Activated naive CD8-positive, alpha-beta T cell treated with anti-CD3 and anti-CD28 coated beads for 36 hours (primary cell): ENCODE measurements at places on chromosomes 5 and 9. TPM values are rescaled to one million over a fixed set of nuclear protein-coding genes. Genes with fewer than 3 reads are reported as not detected.

The ADAMTS16 gene
- not detected for total RNA-seq

The PDCD1LG2 gene
- total RNA-seq, result not detected

The CDC20B gene
- not detected for total RNA-seq

The OR13C4 gene
- total RNA-seq, result not detected

The SPATA31D4 gene
- total RNA-seq, result not detected

The PHF24 gene
- 0.23 TPM for total RNA-seq

- no peak overlapping the region for H3K4me3 ChIP-seq
- H3K27me3 ChIP-seq, result no peaks in the 10 kb centered on the region
- no peaks in the 10 kb centered on the region for H3K4me1 ChIP-seq
- H3K27ac ChIP-seq, result no peak overlapping the region
These were observed 66.3 kb upstream of the PAPPA start for GRCh38 chr9:116087246-116087645.

The ZBTB6 gene
- 9.6 TPM for total RNA-seq

The LRRC19 gene
- not detected for total RNA-seq

DNA sequence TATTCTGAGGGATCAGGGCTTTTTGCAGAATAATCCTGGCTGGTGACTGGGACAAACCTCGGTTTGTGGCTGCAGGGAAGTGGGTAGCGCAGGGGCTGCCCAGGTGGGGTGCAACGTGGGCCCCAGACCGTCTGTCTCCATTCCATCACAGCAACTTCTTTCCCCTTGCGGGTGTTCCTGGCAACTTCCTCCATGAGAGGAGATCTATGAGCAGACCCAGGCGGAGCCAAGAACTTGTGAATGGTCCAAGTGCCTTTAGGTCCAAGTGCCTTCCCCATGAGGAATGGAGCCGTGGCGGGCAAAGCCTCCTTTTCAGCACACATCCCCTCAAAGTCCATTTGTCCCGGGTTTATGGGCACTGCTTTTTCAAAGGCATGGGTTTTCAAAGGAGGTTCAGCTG lies 136.5 kb downstream of the PHF2 start:
- H3K27ac ChIP-seq, result no peak overlapping the region
- DNase-seq, result no peak
- H3K36me3 ChIP-seq, result peaks cover 4% of the 10 kb centered on the region
- H3K4me1 ChIP-seq, result no peaks in the 10 kb centered on the region

DNA sequence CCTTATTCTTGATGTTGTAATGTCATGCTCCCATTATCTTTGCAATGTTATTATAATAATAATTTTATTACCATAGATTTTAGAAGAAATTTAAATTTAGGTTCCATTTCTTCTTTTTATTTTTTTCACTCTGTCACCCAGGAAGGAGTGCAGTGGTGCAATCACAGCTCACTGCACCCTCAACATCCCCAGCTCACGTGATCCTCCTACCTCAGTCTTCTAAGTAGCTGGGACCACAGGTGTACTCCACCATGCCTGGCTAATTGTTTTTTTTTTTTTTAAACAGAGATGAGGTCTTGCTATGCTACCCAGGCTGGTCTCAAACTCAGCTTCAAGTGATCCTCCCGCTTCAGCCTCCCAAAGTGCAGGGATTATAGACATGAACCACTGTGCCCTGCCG lies 11.9 kb downstream of the ZFR start:
- no peaks in the 10 kb centered on the region for H3K27me3 ChIP-seq
- peaks cover 59% of the 10 kb centered on the region for H3K4me1 ChIP-seq
- H3K27ac ChIP-seq, result no peak overlapping the region
- DNase-seq, result no peak
- H3K4me3 ChIP-seq, result no peak overlapping the region
- peaks cover 35% of the 10 kb centered on the region for H3K36me3 ChIP-seq

DNA sequence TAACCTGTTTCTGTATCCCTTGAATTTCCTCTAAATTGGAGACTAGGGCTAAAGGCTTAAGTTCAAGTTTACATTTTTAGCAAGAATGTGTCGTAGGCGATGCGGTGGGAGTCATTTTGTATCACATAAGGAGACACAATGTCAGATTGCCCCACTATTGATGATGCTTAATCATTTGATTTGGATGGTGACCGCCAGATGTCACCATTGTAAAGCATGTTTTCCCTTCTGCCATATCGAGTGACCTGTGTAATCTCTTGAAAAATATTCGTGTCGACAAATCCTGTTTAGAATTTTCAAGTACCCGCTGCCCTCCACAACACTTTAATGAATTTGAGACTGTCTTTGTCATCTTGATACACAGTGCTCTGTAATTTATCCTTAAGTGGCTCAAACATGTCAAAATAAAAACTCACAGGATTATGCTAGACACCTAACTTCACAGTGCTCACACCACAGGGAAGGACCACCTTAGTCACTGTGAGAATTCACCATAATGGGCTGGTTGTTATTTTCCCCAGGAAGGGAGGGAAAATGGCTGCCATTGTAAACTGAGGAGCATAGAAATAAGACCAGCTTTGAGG lies 34.5 kb upstream of the SLC46A2 start:
- H3K36me3 ChIP-seq, result no peaks in the 10 kb centered on the region
- H3K4me1 ChIP-seq, result peaks cover 8% of the 10 kb centered on the region

The NRARP gene
- total RNA-seq, result 5.3 TPM

DNA sequence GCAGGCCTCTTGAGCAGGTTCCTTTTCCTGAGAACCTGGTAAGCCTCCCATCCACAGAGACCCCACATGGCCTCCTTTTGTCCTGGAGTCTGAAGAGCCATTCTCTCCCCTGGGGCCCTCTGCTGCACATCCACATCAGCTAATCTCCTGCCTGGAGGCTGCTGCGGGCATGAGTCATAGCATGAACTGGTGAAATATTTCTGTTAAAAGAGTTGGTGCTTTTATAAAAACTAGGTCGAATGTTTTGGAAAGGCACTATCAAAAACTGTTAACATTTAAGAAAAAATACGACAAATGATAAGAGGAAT lies 399.4 kb downstream of the CTNND2 start:
- no peak overlapping the region for H3K4me3 ChIP-seq
- no peak overlapping the region for H3K27ac ChIP-seq
- H3K36me3 ChIP-seq, result no peaks in the 10 kb centered on the region
- DNase-seq, result no peak

The MRNIP gene
- 13.9 TPM for total RNA-seq

The HAUS6 gene
- total RNA-seq, result 34.0 TPM

DNA sequence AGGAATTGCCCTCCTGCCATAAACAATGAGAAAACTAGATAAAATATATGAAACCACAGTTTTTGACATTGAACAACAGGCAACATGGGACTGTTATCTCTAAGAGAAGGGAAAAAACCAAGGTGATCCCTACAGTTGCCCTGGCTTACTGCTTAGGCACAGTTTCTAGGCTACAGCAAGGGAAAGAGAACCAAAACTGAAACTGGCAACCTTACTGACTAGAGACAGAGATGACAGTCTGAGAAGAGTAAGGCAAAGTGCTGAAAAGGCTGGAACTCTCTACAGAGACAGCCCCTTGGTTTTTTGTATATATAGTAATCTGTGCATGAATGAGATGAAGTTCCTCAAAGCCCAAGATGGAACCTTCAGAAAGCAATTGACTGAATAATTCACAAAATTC lies 36.2 kb upstream of the REEP2 start:
- no peak for DNase-seq
- no peak overlapping the region for H3K4me3 ChIP-seq
- H3K27me3 ChIP-seq, result no peaks in the 10 kb centered on the region
- H3K27ac ChIP-seq, result peak overlapping the region; percentile 23

- H3K4me3 ChIP-seq, result no peak overlapping the region
- no peak for DNase-seq
- H3K27ac ChIP-seq, result no peak overlapping the region
- no peaks in the 10 kb centered on the region for H3K4me1 ChIP-seq
- no peaks in the 10 kb centered on the region for H3K27me3 ChIP-seq
These were observed 114.6 kb downstream of the MED27 start for GRCh38 chr9:131965103-131965502.

The DMGDH gene
- total RNA-seq, result not detected

The FAM169A gene
- 12.0 TPM for total RNA-seq

DNA sequence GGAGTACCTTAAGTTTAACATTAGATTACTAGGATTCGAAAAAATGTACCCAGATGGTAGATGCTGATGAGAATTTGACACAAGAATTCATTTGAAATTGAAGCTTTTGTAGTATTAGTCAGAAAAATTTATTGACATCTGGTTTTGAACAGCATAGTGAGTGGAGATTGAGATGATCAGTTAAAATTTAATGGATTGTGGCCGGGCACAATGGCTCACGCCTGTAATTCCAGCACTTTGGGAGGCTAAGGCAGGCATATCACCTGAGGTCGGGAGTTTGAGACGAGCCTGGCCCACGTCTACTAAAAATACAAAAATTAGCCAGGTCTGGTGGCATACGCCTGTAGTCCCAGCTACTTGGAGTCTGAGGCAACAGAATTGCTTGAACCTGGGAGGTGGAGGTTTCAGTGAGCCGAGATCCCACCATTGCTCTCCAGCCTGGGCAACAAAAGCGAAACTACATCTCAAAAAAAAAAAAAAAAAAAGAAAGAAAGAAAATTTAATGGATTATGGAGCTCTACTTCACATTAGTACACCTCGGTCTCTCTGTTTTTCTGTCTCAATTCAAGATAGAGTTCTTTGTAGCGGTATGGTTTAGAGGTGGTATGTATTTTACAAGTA lies 21.0 kb downstream of the NDFIP1 start:
- H3K36me3 ChIP-seq, result peaks cover 48% of the 10 kb centered on the region
- H3K4me3 ChIP-seq, result no peak overlapping the region
- no peak for DNase-seq
- peak overlapping the region; percentile 63 for H3K27ac ChIP-seq
- H3K27me3 ChIP-seq, result no peaks in the 10 kb centered on the region

DNA sequence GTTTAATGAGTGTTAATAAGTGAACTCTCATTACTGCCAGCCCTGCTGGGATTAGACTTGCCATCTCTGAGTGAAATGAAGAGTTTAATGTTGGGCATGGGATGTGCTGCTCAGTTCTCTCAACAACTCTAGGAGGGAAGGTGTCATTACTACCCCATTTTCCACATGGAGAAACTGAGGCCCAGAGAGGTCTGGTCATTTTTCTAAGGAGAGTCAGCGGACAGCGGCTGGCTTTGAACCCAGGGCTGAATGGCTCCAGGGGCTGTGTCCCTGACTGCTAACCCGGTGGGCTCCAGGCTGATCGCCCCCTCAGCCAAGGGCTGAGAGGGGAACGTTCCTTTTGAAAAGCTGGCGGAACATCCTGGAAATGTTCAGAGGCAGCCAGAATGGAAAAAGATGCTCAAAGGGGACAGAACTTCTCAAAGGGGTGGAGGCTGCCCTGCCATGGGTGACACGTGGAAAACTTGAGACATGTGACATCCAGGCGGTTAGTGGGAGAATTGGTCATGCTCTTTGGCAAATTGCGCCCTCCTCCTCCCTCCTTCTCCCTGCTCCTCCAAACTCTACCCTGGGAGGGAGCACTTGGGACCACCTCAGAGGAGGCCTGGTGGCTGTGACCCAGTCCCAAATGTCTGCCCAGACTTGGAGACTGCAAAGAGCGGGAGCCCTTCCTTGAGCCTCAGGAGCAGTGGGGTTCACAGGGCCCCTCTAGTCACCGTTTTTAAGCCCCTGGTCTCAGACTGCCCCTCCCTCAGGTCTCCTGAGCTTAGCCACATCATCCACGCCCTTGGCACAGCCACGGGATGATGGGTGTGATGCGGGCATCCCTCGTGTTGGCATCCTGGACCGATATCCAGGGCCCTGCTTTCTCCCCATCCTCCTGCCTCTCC lies 28.7 kb downstream of the DNM1 start:
- H3K27ac ChIP-seq, result no peak overlapping the region
- H3K27me3 ChIP-seq, result no peaks in the 10 kb centered on the region

The MYMK gene
- total RNA-seq, result not detected

- H3K27ac ChIP-seq, result no peak overlapping the region
- H3K4me3 ChIP-seq, result peak overlapping the region; percentile 82
- peaks cover 29% of the 10 kb centered on the region for H3K4me1 ChIP-seq
- DNase-seq, result peak; percentile 74
- peaks cover 85% of the 10 kb centered on the region for H3K27me3 ChIP-seq
These were observed 896 bp downstream of the EBF1 start for GRCh38 chr5:159098603-159099436.

DNA sequence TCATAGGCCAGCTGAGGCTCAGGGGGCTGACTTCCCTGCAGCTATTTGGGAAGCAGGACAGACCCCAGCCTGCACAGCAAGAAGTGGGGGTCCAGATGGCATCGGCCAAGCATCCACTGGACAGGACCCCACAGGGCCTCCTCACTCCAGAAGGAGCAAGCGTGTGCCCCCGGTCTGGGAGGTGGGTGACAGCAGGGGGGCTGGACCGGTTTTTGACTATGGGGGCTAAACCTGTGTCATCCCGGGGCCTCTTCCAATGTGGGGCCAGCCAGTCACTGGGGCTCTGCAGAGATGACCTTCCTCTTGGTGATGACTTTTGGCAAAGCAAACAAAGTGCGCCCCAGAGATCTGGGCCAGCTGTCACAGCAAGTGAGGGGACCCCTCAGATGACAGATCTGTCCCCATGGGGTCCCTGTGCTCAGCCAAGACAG lies 163.9 kb downstream of the OLFM1 start:
- DNase-seq, result no peak
- no peak overlapping the region for H3K4me3 ChIP-seq
- H3K36me3 ChIP-seq, result no peaks in the 10 kb centered on the region
- H3K27me3 ChIP-seq, result peaks cover 11% of the 10 kb centered on the region

- H3K27me3 ChIP-seq, result no peaks in the 10 kb centered on the region
- H3K4me1 ChIP-seq, result no peaks in the 10 kb centered on the region
- no peaks in the 10 kb centered on the region for H3K36me3 ChIP-seq
These were observed 244.8 kb upstream of the IRX2 start for GRCh38 chr5:2996248-2996647.

DNA sequence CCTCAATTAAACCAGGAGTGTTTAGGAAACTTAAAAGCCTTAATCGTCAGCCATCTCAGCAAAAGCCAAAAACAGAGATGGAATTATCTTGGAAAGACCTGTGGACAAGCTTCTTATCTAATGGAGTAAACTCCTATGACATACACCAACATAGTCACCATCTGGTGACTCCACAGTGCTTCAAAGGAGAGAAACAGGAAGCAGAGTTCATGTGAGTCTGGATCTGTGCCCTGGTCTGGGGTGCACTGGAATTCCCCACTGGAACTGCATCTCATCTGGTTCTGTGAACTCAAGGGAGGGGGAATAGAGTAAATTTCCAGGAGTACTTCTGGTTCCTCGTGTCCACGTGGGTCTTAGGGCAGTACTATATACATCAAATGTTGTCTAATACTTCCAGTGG lies 36.3 kb upstream of the KCNN2 start:
- no peak overlapping the region for H3K27ac ChIP-seq
- DNase-seq, result no peak
- no peaks in the 10 kb centered on the region for H3K4me1 ChIP-seq
- H3K4me3 ChIP-seq, result no peak overlapping the region
- H3K27me3 ChIP-seq, result no peaks in the 10 kb centered on the region

The CCL27 gene
- total RNA-seq, result not detected

- peaks cover 19% of the 10 kb centered on the region for H3K36me3 ChIP-seq
- DNase-seq, result no peak
- no peak overlapping the region for H3K27ac ChIP-seq
- H3K27me3 ChIP-seq, result no peaks in the 10 kb centered on the region
These were observed 2.6 kb upstream of the SMC5 start for GRCh38 chr9:70256123-70256551.

- no peak overlapping the region for H3K4me3 ChIP-seq
- no peaks in the 10 kb centered on the region for H3K36me3 ChIP-seq
- H3K27me3 ChIP-seq, result no peaks in the 10 kb centered on the region
- no peaks in the 10 kb centered on the region for H3K4me1 ChIP-seq
- DNase-seq, result no peak
These were observed 378.9 kb downstream of the KCTD16 start for GRCh38 chr5:144549580-144549979.
